ENCODE measurements at places on chromosomes 3 and 15.
A peak's percentile ranks its signal among the peaks of the same experiment; 100 is the strongest.

- DNase-seq, result no peak
Measured at GRCh38 chr3:104521606-104522336, 844.9 kb upstream of the ALCAM start.

DNA sequence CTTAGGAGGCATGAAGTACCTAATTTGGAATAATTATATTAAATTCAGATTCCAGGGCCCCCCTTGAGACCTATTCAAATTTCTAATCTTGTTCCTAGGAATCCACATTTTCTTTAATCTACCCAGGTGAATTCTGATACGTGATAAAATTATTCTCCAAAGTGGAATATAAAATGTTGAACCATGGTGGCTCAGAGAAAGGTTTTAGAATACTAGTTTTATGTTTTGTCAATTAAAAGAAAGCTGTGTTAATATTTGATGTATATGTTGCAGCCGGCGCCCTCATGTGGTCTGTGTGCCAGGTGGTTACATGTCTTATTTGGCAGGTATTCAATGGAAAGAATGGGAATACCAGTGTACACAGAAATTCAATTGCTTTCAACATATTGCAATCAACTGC is 321.8 kb downstream of the FEZF2 start:
- DNase-seq, result no peak

DNA sequence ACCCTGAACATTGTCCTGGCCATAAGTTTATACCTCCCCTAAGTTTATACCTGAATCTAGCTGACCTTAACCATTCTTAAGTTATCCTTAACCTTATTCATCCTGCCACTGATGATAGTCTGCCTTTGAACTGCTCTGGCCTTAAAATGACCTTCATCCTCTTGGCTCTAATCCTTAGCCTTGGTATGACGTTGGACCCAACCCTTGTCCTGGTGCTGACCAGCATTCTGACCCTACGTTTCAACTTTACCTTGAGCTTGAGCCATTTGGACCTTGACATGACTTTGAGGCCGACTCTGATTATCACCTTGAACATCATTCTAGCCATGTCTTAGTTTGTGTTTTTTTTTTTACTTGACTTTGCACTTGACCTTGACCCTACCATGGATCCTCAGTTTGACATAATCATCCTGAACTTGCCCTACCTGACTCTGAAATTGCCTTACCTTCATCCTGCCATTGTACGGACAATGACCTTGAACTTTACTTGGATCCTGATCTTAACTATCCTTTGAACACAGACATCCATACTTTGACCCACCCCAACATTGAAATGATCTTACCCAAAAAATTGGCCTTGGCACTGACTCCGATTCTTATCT is 61.1 kb upstream of the ACAD9 start:
- no peak for DNase-seq

DNA sequence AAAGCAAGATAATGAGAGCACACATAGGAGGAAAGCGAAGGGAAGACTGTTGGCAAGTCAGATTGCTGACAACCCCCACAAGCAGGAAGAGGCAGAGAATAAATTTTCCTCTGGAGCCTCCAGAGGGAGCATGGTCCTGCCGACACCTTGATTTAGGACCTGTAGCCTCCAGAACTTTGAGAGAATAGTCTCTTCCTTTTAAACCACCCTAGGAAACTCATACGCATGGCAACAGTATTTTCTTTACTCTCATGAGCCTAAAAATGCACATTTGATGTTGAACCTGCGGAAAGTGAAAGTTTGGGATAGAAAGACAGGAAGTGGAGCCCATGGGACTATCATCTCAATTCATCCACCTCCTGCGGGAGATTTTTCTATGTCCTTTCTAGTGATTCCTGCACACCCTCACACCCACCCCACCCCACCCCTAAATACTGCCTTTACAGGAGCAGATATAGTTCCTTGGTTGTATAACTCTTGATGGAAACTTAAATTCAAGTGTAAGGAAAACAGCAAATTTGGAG is 116.7 kb upstream of the LPP start:
- no peak for DNase-seq

DNA sequence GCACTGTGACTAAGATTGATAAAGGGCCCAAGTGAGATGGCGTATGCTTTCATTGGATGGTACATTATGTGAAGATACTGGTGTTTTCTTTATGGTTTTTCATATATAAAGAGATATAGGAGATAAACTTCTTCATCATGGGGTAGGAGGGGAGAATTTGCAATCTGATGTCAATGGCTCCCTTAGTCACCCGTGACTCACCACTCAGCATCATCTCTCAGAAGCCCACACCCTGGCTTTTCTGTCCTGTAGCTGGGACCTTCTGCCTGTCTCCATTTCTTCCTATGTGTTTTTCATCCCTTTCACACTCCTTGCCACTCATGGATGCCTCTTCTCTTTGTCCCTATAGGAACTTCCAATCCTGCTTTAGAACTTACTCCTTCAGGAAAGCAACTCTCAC is 114.3 kb upstream of the SEMA6D start:
- DNase-seq, result no peak

- DNase-seq, result no peak
Measured at GRCh38 chr3:20376665-20377217, 190.7 kb upstream of the SGO1 start.

DNA sequence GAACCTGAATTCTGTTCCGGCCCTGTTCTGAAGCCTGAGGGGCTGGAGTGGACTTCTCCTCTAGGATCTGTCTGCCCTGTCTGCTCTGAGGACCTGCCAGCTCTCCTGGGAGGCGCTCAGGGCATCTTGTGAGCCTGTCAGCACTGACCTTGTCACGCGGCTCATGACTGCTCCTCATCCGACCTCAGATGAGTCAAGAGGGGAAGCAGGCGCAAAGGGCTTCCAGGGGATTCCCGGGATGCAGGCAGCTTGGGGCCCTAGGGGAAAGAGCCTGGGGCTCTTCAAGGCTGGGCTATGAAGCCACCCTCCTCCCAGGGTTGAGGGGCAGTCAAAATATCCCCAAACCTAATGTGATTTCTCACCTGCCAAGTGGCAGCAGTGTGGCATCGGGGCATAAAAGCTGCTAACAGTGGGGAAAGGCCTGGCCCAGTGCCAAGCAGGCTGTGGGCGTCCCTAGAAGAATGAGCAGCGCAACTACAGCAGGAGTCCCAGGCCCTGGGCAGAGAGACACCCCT is 27.6 kb upstream of the ANKDD1A start:
- peak; percentile 75 for DNase-seq

DNA sequence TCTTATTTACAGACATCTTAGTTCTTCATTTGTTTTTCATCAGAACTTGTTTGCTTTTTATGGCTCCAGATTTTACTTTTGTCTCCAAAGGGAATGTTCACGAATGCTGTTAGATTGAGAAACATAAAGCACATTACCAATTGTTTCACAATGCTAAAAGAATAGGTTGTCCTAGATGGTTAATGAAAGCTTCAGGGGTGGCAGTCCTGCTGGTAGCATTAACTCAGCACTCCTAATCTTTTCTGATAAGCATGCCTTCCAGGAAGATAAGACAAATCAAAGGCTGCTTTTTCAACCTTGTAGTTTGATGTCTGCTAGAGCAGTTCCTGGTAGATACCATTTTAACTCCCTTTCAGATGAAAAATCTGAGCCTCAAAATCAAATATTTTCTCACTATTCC is 619.4 kb downstream of the PYDC2 start:
- no peak for DNase-seq

DNA sequence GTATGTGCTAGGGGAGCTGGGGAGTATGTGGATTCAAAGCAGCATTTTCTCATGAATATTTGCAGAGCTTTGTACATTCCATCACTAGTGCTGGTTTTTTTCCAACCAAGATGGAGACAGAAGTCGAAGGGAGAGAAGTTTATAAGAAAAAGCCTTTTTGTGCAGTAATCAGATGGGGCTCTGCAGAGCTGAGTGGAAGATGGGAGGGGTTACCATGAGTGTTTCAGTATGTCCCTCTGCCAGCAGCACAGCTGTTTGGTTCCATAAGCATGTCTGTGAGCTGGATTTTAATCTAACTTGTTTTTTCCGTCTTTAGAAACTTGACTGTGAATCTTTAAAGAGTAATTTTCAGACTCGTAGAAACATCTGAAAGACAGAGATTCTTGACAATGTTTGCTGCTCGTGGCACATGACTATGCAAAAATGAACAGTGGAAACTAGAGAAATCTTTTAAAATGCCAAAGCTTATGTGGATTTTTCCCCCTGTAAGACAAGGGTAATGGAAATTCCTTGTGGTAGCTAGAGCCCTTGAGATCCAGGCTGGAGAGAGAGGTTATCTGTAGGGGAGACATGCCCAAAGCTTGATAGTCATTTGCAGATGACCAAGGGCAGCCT is 20.3 kb downstream of the STARD9 start:
- no peak for DNase-seq

- no peak for DNase-seq
Measured at GRCh38 chr3:58034738-58035523, 26.7 kb downstream of the FLNB start.

Measured in stimulated activated CD4-positive, alpha-beta T cell treated with anti-CD3 and anti-CD28 coated beads, Interleukin-2, amount 100 ng/mL, for 48 hours (primary cell).